ENCODE measurements at places on chromosomes 1 and 21.

DNA sequence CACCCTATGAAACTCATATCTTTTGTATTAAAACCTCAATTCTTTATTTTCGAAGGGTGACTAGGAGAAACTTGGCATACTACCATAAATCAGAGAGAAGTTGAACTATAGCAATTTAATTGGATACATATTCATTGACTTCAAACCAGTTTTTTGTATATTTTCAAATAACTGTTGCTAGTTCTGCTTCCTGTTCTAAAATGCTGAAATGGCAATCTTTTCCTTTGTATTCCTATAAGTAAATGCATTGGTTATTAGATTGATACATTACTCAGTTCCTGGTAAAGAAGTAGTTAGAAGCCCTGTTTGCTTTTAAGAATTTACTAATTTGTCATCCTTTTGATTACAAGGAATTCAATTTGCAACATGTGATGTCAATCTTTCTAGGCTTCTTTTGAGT, 200.0 kb downstream of the DISC1 start:
- no peak for DNase-seq

GRCh38 chr1:247936415-247936814, 11.7 kb downstream of the OR2AJ1 start:
- DNase-seq, result no peak

DNA sequence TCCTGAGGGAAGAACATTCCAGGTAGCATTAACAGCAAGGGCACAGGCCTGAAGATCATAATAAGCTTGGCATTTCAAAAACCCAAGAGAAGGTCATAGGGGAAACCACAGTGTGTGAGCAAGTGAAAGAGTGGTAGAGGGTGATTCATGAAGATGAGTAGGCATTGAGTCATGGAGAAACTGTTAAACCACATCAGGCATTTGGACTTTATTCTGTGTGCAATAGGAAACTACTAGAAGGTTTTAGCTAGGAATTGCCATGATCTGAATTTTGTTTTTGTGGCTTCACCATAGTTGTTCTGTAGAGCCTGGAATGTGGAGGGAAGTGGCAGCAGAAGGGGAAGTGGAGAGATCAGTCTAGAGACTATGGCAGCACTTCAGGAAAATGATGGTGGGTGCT, 359.0 kb upstream of the PTBP2 start:
- peak; percentile 65 for DNase-seq

DNA sequence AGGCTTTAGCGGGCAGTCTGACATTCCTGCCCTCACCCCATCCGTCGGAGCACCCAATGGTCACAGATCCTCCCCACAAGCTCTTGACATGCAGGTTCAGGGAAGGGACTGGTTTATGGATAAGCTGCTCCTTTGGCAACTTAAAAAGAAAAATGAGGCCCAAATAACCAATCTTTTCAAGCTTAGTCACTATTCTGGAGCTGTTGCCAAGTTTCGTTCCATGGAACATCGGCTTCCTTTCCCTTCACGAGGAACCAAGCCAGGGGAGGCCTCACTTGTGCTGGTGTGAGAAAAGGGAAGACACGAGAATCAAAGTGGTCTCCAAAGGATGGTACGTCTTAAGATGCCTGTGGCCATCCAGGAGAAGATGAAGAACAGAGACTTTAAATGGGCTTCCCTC, 46.1 kb upstream of the LPAR3 start:
- DNase-seq, result no peak

DNA sequence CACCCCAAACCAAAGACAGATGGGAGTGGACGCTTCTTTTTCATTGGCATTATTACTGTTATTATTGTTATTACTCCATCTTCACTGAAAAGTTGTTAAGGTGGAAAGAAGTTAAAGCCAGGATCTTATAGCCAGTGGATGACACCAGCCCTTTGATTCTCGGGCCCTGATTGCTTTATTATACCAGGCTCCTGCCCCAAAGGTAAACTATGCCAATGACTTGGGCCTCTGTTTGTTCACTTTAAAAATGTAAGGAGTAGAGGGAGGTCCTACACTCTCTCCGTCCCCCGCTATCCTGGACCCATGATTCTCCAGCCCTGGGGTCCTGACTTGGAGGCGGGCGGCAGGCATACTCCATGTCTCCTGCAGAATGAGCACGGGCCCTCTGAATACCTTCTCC, 106.8 kb downstream of the TOMM20 start:
- DNase-seq, result no peak

DNA sequence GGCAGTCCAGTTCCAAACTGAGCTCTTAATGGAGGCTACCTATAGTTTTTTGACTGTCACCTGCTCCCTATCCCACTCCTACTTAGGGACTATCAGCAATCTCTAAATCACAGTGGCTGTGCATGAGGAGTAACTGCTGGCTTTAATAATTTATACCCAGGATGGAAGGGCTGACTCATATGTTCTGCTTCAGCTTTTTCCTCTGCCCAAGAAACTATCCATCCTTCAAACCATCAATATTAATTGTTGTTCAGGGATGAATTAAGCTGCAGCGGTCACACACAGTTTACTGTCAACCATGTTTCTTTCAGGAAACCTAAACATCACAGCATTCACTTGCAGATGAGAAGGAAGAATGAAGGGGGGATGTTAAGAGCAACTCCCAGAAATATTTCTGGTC, 9.0 kb upstream of the PGBD5 start:
- no peak for DNase-seq

DNA sequence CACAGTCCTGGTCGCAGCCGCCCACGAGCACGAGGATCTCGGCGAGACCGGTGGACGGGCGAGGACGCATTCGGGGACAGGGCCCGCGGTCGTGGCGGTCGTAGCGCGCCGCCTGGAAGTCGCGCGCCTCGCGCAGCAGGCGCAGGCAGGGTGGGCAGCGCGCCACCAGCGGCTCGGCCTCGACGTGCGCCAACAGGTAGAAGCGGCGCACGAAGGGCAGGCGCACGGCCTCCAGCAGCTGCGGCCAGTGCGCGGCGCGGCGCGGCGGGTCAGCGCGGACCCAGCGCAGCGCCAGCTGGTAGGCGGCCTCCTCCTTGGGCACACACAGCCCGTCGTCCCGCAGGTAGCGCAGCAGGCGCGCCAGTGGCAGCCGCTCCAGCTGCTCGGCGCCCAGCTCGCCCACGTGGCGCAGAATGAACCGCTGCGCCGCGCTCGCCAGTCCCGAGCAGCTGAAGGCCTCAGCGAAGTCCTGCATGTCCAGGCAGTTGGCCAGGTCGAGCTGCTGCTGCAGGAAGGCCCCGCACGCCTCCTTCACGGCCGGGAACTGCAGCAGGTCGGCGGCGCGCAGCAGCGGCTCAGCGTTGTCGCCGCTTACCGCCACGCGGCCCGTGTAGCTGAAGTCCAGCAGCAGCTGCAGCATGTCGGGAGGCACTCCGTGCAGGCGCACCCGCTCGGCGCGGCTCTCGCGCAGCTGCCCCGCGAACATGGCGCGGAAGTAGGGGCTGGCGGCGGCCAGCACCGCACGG, 573 bp downstream of the KLHL21 start:
- no peak for DNase-seq

DNA sequence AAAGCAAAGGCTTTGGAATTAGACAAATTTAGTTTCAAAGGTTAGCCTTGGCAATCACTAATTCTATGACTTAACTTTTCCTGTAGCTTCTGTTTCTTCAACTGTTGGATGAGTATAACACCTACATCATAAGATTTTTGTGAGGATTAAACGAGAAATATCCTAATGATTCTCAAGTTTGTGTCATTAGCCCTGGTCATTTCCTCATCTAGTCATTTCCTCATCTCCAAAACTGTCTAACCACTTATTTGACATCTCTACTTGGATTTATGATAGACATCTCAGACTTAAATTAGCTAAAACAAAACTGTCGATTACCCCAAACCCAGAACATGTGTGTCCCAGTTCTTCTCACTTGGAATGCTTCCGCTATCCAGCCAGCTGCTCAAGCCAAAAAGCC, 80.2 kb upstream of the CHODL start:
- no peak for DNase-seq

Measured in islet precursor cell (in vitro differentiated cells).